Activated naive CD8-positive, alpha-beta T cell treated with anti-CD3 and anti-CD28 coated beads for 36 hours (primary cell): ENCODE measurements at places on chromosomes 11 and 22.

DNA sequence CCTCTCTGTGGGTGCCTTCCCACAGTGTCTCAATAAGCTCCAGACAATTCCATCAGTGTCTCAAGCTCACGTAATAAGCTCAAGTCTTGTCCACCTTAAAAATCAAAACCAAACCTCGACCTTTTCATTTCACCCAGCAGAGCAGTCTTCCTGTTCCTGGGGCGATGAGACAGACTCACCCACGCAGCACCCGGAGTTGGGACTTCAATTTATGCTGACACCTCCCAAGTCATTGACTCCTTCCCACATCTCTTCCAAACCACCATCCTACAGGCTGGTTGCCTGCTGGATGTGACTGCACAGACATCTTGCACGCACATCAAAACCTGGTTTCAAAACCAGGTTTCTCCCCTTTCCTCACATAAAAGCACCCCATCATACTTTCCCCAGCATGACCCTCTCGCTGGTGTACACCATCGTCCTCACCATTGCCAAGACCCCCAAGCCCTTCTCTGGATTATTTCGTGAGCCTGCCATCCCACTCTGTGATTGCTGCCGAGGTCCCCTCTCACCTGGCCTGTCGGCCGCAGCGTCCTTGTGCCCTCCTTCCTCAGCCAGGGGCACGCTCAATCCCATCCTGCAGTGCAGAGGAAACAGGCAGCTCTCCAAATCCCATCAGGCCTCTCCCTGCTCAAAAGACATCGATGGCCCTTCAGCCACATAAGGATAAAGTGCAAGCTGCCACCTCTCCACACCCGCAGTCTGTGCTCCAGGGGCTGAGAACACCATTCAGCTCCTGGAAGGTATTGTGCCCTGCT is 45.1 kb upstream of the FBXO3 start:
- no peak overlapping the region for H3K4me3 ChIP-seq
- no peaks in the 10 kb centered on the region for H3K4me1 ChIP-seq
- no peak overlapping the region for H3K27ac ChIP-seq
- H3K36me3 ChIP-seq: no peaks in the 10 kb centered on the region
- DNase-seq: no peak
- peaks cover 23% of the 10 kb centered on the region for H3K27me3 ChIP-seq

GRCh38 chr11:32809313-32809712 is 14.9 kb upstream of the CCDC73 start:
- H3K27me3 ChIP-seq: no peaks in the 10 kb centered on the region
- peak; percentile 55 for DNase-seq
- no peaks in the 10 kb centered on the region for H3K36me3 ChIP-seq
- no peak overlapping the region for H3K27ac ChIP-seq
- no peaks in the 10 kb centered on the region for H3K4me1 ChIP-seq

GRCh38 chr11:67301951-67302516 is 1.3 kb upstream of the SSH3 start:
- DNase-seq: no peak
- peaks cover 12% of the 10 kb centered on the region for H3K36me3 ChIP-seq
- no peaks in the 10 kb centered on the region for H3K27me3 ChIP-seq
- peaks cover 7% of the 10 kb centered on the region for H3K4me1 ChIP-seq
- peak overlapping the region; percentile 37 for H3K4me3 ChIP-seq
- H3K27ac ChIP-seq: no peak overlapping the region

DNA sequence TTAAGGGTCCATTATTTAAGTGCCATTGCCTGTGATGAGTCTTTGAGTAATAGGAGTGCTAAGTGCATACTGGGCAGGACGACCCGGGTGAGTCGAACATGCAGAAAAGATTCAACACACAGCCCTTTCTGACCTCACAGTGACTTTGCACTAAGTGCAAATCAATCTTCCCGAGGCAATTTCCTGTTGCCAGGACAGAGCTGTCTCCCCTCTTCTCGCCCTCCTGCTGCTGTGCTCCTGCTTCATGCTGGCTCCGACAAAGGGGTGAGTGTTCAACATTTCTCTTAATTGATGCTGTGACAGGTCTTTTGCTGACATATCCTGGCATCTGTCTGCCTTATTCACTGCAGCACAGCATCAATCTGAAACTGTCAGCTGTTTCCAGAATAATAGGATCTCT is 42.0 kb downstream of the MCHR1 start:
- no peaks in the 10 kb centered on the region for H3K36me3 ChIP-seq
- no peak overlapping the region for H3K4me3 ChIP-seq
- H3K27me3 ChIP-seq: no peaks in the 10 kb centered on the region
- H3K4me1 ChIP-seq: peaks cover 10% of the 10 kb centered on the region
- no peak overlapping the region for H3K27ac ChIP-seq
- DNase-seq: no peak

- no peak overlapping the region for H3K27ac ChIP-seq
- no peak overlapping the region for H3K4me3 ChIP-seq
- DNase-seq: no peak
Observed at GRCh38 chr11:118623269-118623655, 15.8 kb downstream of the PHLDB1 start.

GRCh38 chr11:58433638-58434203 is 5.8 kb upstream of the OR5B2 start:
- H3K36me3 ChIP-seq: peaks cover 7% of the 10 kb centered on the region
- H3K4me3 ChIP-seq: no peak overlapping the region
- no peak for DNase-seq
- H3K4me1 ChIP-seq: no peaks in the 10 kb centered on the region
- H3K27ac ChIP-seq: no peak overlapping the region
